ENCODE measurements at places on chromosomes 2 and 18.

- no peak for DNase-seq
These were observed 12.4 kb downstream of the SH2D6 start for GRCh38 chr2:85430752-85431569.

DNA sequence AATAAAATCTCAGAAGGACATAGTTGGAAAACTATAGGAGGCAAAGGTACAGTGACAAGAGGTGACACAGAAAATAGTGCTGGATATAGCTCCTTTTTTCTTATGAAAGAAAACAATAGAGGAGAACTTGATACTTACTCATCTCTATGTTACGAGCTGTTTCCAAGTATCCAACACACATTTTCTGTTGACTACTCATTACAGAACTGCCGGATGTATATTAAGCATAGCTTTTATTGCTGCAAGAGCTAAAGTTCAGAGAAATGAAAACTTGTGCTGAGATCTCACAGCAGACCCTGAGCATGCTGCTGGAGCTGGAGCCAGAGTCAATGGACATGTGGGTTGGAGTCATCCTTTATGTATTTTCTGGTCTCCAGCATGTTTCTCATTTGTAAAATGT, 210.0 kb upstream of the NT5C1B start:
- DNase-seq: no peak

- DNase-seq: no peak
These were observed 60.4 kb upstream of the GAREM1 start for GRCh38 chr18:32530947-32531651.

- DNase-seq: no peak
These were observed 267.6 kb downstream of the RBM43 start for GRCh38 chr2:150994076-150994475.

GRCh38 chr18:59279193-59279592, 5.9 kb upstream of the RAX start:
- no peak for DNase-seq

- DNase-seq: no peak
These were observed 1.9 kb downstream of the M1AP start for GRCh38 chr2:74646201-74646600.

GRCh38 chr18:3054780-3055179, 41.8 kb upstream of the LPIN2 start:
- DNase-seq: no peak

DNA sequence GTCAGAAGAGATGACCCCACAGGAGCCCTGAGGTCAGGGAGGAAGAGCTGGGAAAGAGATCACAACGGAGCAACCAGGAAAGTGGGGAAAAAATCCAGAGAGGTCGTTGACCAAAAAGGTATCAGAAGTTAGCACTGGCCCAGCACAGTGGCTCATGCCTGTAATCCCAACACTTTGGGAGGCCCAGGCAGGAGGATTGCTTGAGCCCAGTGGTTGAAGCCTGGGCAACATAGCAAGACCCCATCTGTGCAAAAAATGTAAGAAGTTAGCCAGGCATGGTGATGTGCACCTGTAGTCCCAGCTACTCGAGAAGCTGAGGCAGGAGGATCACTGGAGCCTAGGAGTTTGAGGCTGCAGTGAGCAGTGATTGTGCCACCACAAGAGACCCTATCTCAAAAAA, 121.5 kb downstream of the GBX2 start:
- DNase-seq: no peak

- no peak for DNase-seq
These were observed 52.5 kb upstream of the LGALSL start for GRCh38 chr2:64401529-64401880.

GRCh38 chr2:204012072-204012653, 75.6 kb downstream of the ICOS start:
- no peak for DNase-seq

- no peak for DNase-seq
These were observed 62.9 kb upstream of the CTIF start for GRCh38 chr18:48475635-48476549.

GRCh38 chr2:228771774-228772173, 499.3 kb downstream of the PID1 start:
- DNase-seq: no peak

- DNase-seq: no peak
These were observed 20.9 kb downstream of the TSN start for GRCh38 chr2:121776361-121776760.

DNA sequence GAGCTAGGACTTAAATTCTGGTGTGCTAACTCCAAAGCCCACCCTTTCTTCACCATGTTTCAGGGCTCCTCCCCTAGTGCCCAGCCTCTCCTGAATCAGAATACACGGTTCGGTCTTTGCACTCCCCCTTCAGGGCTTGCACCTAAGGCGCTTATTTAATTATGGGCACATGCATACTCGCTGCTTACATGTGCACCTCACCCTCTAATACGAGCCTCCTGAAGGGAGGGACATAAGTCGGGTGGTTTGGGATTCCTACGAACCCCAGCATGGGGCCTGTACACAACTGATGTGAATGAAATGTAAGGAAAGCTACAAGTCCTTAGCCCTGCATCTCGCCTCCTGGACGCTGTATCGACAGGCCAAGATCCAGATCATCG, 435 bp downstream of the IFT172 start:
- no peak for DNase-seq

DNA sequence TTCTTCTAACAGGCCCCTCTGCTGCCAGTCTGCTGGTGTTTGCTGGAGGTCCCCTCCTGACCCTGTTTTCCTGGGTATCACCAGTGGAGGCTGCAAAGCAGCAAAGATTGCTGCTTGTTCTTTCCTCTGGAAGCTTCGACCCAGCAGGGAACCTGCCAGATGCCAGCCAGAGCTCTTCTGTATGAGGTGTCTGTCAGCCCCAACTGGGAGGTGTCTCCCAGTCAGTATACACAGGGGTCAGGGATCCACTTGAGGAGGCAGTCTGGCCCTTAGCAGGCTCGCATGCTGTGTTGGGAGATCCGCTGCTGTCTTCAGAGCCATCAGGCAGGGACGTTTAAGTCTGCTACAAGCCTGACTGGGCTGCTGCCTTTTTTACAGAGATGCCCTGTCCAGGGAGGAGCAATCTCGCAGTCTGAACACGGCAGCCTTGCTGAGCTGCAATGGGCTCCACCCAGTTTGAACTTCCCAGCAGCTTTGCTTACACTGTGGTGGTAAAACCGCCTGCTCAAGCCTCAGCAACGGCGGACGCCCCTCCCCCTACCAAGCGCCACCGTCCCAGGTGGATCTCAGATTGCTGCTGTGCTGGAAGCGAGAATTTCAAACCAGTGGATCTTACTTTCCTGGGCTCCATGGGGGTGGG, 29.9 kb downstream of the CHCHD5 start:
- DNase-seq: no peak

DNA sequence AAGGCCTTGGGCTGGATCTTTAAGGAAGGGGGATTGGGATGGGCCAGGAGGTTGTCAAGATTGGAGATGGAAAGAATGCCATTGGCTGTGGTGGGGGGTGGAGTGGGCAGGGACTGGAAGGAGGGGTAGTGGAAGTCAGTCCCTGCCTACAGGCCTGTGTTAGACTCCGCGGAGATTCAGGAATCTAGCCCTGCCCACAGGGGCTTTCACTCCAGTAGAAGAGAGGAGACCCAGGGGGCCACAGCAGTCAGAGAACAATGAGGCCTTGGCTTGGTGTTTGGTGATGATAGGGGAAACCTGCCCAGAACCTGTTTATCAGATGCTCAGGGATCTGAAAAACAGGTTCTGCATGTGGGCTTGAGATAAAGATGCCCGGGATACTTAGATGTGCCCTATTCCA, 6.1 kb downstream of the STEAP3 start:
- DNase-seq: no peak

- DNase-seq: no peak
These were observed 161.5 kb downstream of the ZNF521 start for GRCh38 chr18:25190472-25190871.

DNA sequence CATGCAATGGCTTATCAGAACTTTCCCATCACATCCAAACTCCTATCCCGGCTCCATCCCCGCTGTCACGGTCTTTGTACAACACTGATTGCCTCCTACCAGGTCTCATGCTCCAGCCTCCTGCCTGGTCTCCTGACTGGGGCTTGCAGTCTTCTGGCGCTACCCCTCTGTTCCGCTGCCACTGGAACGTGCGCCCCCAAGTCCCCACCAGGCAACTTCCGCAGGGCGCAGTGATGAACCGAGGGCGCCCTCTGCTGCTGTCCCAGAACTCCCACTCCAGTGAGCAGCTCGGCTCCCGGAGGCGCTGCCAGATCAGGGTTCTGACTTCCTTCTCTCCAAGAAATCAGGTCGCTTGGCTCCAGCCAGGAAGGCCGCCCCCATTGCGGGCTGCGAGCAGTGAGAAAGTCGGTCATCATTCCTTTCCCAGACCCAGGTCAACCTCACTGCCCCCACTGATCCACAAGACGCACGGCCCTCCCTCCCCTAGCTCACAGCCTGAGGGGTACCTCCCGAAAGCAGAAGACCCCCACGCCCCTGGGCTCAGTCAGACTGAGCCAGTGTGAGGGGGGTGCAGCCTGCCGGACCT, 43.9 kb upstream of the RAB11FIP5 start:
- DNase-seq: peak; percentile 62

DNA sequence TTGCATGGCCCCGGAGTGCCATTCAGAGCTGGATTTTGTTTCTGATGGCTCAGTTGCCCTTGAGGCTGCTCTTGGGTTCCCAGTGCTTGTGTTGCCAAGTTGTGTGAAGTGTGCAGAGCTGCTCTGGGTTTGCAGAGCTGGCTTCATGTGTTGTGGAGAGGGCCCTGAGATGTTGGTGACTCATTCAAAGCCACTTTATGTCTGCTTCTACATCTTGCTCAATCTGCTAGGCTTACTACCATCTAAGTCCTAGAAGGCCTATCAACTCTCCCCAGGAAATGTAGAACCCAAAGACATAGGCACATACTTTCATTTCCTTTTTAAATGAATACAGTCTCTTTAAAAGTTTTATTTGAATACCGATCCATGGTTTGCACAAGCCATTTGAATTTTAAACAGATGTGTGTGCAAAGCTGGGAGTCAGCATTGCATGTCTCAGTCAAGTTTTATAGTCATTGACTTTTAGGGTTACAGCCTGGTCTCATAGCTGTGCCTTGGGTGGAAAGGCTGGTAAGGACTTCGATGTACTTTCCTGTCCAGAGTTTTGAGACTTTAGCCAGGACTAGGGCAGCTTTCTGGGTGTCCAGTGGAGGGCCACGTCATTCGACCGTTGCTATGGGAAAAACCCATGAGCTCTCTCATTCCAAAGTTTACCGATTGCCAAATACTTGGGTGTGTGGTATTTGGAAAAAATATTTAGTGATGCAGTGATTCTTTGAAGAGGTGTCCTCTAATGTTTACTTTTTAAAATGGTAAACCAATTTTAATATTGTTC, 105.0 kb downstream of the LTBP1 start:
- no peak for DNase-seq

Data from activated naive CD8-positive, alpha-beta T cell treated with anti-CD3 and anti-CD28 coated beads, Interleukin-2, amount 50 U/mL, for 24 hours (primary cell).